Stimulated activated naive CD8-positive, alpha-beta T cell treated with anti-CD3 and anti-CD28 coated beads, Interleukin-15, amount 100 ng/mL, for 72 hours (primary cell): ENCODE measurements at places on chromosomes 7 and 10.
A peak's percentile ranks its signal among the peaks of the same experiment; 100 is the strongest.

- DNase-seq, result no peak
Measured at GRCh38 chr7:92753614-92754013, 82.8 kb downstream of the CDK6 start.

- DNase-seq, result no peak
Measured at GRCh38 chr10:12586741-12587140, 237.4 kb downstream of the CAMK1D start.

DNA sequence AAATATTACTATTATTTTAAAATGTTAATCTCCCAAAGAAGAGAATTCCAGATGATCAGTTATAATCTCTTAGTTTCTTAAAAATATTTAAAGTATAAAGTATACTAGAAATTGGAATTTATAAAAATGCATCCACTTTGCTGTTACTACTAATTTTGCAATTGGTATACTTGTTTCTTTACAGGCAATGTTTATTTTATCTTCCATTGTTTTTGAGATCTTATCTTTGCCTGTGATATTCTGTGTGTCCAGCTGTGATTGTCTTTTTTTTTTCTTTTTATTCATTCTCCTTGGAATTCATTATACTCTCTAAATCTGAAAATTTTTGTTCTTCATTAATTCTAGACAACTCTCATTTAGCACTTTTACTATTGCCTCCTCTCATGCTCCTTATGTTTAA is 652.6 kb downstream of the TNS3 start:
- DNase-seq, result no peak

GRCh38 chr7:116438267-116438666 is 61.3 kb upstream of the CAV2 start:
- no peak for DNase-seq

DNA sequence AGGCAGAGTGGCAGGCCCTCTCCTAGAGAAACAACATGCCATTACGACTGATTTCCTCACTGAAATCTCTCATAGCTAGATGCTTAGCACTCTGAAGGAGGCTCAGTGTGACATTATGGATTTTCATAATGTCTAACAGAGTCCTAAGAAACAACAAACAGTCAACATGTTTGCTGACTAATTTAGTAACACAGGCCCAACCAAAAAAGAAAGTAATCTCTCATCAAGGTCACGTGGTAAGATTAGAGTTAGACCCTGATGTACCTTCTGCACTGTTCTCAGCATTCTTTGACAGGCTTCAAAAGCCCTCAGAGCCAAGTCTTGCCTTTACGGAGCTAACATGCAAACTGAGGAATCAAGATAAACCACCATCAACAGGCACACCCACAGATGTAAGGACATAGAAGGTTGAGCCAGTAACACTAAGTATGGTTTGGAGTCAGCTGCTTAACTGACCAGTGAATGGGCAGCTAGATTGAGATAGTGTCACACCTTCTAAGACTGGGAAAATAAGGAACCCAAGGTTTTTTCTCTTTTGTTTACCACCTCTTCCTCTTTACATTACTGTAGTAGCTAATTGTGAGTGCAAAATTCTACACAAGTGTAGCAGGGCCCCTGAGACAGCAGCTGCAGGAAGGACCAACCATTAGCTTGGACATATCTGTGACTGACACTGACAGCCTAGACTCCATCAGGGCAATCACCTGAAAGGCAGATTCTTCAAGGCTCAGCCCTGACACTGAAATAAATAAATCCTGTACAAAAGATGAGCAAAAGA is 15.3 kb upstream of the KCNIP2 start:
- DNase-seq, result no peak

DNA sequence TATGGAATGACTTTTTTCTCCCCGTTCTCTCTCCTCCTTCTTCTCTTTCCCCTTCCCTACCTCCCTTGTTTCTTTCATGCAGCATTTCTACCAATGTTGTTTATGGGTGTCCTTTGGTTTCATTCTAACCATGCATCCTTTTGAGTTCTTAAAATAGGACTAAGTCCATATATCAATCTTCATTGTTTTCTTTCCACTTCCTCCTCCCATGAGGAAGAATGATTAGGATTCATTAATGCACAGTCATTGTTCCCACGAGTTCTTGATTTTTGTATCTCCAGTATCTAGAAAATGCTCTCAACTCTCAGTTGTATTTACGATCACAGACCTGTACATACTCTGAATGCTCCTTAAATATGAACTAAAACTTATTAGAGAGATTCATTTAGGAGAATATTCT is 153.3 kb downstream of the LRRC4 start:
- DNase-seq, result no peak

DNA sequence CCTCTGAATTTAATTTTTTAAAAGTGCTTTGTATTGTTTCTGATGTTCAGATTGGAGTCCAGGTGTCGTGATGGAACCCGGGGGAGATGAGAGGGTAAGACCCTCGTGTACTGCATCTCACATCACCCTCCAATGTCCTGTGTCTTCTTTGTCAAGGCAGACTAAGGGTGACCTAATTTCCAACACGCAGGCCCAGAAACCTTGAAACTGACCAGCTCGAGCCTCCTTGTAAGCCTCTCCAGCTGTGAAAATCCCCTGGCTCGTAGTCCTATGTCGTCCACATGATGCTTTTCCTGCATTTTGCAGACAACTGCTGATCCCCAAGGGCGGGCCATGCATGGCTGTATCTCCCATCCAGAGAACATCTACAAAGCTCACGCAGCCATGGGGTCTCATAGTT is 220.2 kb downstream of the ARHGAP12 start:
- no peak for DNase-seq

DNA sequence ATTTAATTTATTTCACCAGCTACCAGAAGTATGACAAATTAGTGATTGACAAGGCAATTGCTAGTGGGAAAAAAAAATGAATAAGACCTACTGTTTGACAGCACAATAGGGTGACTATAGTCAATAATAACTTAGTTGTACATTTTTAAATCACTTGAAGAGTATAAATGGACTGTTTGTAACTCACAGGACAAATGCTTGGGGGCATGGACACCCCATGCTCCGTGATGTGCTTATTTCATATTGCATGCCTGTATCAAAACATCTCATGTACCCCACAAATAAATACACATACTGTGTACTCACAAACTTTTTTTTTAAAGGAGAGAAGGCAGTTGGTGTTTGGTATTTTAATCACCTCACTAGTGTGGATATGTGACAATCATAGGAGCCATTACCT is 181.1 kb downstream of the CACNB2 start:
- no peak for DNase-seq

GRCh38 chr7:131895541-131896164 is 339.2 kb upstream of the PODXL start:
- no peak for DNase-seq

GRCh38 chr7:69422574-69422985 is 175.7 kb upstream of the AUTS2 start:
- DNase-seq, result no peak

- DNase-seq, result no peak
Measured at GRCh38 chr7:51228386-51228958, 88.1 kb downstream of the COBL start.

DNA sequence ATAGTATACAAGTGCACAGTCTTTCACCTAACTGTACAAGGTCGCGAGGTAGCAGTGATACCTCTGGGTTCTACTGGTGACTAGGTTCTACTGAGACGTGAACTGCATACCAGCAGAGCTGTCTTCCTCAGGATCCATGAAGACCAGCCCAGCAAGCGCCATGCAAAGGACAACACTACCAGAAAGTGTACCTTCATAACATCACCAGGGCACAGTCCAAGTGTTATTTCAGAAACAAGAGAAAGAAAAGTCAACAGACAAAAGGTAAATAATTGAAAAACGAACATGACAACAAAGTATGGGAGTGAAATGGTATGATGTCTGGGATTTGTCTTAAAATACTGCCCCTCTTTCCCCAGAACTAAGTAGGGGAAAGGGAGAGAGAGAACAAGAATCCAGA is 141.1 kb upstream of the ASAH2 start:
- DNase-seq, result no peak

DNA sequence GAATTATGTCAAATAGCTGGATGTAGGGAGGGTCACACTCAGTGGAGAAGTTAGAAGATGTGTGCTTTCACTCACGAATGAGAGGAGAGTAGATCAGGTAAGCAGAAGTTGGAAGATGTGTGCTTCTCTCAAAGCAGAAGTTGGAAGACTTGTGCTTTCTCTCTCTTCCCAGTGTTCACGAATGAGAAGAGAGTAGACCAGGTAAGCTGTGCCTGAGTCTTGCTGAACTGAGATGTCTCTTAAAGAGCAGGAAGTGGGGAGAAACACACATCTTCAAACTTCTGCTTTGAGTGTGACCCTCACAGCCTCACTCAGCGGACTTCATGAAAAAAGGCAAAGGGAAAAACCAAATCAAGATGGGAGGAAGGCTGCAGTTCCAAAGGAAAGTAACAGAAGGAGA is 7.0 kb upstream of the TMEM243 start:
- DNase-seq, result no peak

DNA sequence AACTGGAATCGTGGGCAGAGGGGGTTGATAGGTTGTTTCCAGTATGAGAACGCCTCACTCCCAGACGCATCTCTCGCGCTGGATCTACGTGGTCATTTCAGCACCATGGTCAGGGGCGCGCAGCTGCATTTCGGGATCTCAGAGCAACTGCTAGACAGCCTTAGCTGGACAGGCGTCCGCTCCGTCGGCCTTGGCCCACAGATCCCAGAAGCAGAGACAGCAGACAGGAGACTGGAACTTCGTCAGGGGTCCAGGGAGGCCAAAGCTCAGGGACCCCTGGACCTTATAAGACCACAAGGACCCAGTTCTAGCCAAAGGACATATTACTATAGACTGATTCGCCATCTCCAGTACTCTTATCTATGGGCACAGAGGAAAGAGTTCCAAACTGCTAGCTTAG is 5.3 kb downstream of the NEUROG3 start:
- peak; percentile 24 for DNase-seq
